Effector memory CD8-positive, alpha-beta T cell (primary cell): ENCODE measurements at places on chromosomes 1 and 21.

DNA sequence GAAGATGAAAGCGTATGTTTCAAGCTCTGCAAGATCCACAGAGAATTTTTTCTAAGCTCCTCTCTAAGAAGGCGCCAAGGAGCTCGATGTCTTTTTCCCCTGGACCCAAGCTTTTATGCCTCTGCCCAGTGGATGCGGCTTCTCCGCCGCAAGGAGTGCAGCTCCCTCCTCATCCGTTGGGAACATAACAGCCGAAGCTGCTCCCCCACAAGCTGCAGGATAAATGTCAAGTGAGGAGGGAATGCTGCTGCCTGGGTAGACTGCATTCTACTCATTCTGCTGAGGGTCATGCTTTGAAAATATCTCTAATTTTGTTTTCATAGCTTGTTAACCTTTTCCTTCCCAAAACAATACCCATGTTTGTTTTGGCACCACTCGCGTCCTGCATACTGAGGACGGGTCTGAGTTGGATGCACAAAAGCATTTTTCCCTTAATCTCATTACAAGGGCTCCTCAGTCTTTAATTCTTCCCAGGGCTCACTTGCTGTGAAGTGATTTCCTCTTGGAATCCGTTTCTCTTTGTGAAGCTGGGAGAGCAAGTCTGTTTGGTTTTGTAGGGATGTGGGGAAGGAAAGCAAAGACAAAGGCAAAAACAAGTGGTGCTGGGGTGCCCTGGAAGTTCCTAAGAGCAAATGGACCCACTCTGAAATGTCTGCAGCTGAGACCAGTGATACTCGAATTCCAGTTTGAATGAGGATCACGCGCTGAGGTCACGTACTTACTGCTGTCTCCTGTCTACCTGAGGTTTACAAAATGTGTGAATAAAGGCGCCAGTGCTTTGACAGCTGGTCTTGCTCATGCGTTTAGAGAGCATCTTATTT, 134.0 kb upstream of the IRF2BP2 start:
- DNase-seq = no peak

DNA sequence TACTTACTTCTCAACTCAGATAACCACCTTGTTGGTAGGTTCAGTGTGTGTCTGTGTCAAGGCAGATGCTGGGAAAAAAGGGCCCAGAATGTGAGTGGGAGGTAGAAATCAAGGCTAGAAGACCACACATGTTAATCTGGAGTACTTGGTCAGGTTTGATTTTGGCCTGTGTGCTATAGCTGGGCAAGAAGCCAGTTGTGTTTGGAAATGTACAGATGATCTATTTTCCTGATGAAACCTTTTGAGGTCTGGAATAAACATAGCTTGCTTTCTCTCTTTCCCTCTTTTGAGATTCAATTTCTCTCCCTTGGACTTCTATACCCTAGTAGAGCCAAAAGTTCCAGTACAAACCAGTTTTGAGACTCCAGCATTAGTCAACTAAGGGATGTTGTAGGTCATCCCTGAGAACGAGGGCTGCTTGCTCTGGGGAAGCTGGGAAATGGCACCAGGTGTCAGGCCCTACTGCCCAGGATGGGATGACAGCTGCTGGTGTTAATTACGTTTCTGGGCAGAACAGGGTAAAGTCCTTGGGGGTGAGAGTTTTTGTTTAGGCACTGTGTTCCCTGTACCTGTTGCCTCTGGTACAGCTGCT, 15.8 kb downstream of the MAPKAPK2 start:
- DNase-seq = no peak

DNA sequence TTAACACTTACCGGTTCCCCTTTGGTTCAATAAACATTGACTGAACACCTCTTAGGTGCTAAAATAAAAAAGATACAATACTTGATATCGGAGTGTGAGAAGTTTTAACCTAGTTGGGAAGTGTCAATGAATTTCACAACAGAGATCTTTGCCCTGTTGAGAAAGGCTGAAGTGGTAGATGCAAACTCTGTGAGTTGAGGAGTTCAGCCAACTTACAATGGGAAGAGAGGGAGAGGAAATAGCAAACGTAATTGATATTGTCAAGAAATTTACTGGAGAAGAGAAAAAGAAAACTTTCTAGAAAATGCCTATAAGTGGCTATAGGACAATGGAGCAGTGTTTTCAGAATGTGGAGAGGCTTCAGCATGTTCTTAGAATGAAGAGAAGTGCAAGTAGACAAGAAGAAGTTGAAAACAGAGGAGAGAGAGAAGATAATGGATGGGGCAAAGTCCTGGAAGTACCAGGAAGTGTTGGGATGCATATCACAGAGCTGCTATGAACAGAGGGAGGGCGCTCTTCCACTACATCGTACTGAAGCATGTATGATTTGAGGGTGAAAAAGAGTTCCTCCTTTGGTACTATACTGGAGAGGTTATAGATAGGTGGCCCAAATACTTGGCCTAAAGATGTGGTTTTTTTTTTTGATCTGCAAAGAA, 48.9 kb downstream of the MEF2D start:
- no peak for DNase-seq

- DNase-seq = no peak
Observed at GRCh38 chr1:234920136-234920842, 208.3 kb downstream of the TOMM20 start.

DNA sequence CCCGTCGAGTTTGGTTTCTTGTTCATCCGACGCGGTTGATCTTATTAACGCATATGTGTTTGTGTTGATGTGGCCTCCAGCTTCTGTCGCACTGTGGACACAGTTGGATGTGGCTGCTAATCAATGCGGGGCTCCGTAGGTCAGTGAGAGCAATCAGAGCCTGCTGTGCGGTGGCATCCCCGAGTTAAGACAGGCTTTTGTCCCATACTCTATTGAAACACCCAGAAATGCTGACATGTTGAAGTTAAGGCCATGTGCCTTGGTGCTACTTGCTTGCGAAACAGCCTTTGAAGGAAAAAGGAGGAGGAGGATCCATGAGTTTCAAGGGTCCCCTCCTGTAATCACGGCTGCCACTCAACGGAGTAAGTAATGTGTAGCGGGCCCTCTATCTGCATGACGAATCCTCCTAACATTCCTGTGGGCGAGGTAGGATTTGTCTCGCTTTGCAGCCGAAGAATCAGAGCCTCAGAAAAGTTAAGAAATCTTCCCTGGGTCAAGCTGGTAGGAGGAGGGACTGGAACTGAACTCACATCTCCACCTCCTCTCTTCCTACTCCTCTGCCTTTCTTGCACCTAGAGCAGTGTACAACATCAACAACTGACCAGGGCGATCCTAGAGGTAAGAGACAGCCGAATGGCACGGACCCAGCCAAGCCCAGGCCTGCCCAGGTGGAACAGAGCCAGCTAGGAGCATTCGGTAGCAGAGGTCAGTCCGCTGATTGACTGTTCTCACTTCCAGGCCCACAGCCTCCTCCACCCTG, 19.5 kb downstream of the PDE9A start:
- DNase-seq = no peak

DNA sequence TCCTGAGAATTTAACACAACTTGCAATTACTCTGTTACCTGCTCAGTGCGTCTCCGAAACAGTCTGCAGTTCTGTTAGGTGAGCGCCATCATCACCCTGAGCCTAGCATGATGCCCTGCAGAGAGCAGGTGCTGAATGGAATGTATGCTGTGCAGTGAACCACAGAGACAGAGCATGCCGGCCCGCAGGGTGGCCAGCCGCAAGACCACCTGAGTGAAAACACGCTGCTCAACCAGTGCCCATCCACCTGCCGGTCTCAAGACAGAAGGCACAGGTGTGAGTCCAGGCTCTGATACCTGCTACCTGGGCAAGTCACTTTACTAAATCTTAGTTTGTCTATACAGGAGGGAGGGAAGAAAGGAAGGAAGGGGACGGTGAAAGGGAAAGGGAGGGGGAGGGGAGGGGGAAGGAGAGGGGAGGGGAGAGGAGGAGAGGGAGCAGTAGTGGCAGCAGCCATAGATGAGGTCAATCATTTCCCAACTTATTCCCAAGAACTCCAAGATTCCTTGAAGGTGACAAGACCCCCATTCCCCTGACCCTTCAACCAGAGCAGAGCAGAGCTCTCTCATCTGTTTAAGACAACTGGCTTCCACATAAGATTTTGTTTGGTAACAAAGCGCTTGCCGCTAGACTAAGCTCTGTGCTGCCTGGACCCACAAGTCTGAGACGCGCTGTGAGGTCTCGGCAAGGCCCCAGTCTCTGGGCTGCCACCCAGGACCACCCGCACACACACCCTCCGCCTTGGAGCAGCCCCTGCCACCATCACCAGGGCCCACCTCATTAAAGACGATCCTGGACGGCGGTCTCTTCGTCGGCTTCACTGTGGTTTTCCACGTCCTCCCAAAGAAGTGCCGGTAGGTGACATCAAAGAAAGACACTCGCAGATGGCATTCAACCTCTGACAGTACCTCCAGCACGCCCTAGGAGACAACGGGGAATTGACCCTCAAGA, 14.5 kb downstream of the NPHP4 start:
- DNase-seq = no peak

DNA sequence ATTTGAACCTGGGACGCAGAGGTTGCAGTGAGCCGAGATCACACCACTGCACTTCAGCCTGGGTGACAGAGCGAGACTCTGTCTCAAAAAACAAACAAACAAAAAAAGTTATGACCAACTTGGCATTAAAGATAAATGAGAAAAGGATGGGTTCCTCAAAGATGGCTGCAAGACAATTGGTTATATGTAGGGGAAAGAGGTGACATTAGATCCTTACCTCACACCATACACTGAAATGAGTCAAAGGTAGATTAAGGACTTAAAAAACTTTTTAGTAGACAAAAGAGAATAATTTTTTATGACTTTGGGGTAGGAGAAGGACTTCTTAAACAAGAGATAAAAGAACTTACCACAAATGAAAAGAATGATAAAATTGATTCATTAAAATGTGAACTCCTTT, 74.5 kb downstream of the SYF2 start:
- DNase-seq = no peak

DNA sequence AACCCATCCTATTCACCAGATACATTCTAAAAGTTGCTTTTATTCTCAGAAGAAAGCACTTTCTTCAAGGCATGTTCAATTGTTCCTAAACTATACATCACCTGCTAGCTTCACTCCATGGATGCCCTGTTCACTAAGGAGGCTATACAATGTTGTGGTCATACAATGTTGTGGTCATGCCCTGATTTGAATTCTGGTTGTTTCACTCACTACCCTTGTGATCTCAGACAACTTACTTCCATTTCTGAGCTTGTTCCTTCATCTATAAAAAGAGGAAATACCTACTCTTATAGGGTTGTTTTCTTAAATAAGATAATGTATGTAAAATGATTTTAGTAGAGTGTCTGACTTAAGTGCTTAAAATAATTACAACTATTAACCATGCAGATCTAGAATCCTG, 19.7 kb downstream of the EDEM3 start:
- no peak for DNase-seq
